ENCODE measurements at places on chromosomes 2 and 18.

DNA sequence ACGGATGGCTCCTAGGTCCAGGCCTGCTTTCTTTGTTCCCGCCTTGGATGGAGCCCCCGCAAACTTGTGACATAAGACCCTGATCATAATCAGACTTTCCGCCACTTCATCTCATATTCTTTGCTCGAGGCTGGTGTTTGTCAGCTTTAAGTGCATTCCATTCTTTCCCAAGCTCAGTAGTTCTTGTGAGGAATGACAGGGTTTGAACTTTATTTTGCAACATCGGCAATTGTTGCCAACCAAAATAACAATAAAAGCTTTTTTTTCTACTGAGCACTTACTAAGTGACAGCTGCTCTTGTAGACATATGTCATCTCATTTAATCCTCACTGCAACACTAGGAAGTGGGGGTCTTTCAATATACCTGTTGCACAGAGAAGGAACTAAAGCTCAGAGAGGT, 178.8 kb upstream of the ST6GAL2 start:
- DNase-seq, result no peak

DNA sequence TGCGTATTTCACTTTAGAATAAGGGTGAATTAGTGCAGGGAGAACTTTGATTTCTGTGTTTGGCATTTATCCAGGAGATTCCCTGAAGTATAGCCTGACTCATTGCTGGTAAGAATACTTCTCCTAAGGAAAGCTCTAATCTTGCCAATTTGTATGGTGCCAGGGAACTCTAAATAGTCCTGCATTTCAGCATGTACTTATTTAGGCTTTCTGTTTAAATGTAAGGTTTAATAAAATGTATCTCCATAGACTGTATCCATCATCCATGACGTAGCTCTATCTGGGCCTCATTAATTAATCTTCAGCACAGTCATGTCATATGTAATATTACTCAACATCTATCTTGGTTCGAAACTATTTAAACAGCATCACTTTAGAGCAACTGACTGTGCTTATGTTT, 127.7 kb downstream of the DOK6 start:
- DNase-seq, result no peak

DNA sequence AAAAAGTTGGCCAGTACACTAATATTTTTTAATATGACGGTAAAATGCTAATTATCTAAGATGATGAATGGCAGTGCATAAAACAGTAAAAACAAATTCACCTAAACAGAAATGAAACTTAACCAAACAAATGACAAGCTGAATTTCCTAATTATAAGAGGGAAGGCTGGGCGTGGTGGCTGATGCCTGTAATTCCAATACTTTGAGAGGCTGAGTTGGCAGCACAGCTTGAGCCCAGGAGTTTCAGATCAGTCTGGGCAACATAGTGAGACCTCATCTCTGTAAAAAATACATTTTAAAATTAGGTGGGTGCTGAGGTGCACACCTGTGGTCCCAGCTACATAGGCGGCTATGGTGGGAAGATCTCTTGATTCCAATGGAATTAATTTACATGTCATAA, 120.1 kb downstream of the USP34 start:
- DNase-seq, result no peak

GRCh38 chr2:20146401-20146800, 78.5 kb downstream of the SDC1 start:
- DNase-seq, result no peak

DNA sequence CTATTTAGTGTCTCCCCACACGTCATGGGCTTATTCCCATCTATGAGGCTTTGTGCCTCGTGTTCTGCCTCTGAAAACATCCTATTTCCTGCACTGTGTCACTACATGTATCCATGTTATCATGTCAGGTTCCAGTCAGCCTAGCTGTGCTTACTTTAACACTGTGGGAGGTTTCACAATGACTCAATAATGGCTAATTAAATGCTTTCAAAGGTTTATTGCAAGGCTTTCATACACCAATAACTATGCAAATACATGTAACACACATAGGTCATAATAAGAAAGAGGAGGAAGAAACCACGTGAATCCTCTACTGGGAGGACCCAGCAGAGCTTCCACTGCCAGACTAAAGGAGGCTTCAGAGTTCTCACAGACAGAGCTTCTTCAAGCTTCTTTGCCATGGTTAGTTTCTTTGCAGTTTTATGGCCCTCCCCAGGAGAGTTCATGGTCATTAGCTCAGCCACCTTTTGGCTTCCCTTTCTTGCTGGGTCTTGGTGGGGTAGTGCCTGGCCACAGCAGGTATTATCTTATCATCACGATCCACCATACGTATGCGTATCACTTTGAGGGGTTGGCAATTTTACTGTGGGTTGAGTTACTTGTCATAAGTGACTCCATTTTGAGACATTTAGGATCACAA, 5.1 kb upstream of the COLEC12 start:
- DNase-seq, result no peak

GRCh38 chr18:54209471-54210180, 14.8 kb downstream of the MBD2 start:
- no peak for DNase-seq

DNA sequence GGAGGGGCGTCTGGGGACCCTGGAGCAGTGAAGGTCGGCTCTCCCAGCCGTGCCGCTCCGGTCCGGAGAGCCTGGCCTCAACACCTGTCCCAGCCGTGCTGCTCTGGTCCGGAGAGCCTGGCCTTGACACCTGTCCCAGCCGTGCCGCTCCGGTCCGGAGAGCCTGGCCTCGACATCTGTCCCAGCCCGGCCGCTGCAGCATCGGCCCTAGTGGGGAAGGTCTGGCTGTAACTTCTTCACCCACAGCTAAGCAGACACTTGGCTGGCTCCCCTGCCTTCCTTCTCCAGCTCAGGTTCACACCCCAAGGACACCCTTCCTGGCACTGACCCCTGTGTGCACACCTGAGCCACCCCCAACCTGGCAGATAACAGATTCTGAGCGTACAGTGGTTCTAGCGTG, 4.6 kb downstream of the KCNG2 start:
- DNase-seq, result no peak

DNA sequence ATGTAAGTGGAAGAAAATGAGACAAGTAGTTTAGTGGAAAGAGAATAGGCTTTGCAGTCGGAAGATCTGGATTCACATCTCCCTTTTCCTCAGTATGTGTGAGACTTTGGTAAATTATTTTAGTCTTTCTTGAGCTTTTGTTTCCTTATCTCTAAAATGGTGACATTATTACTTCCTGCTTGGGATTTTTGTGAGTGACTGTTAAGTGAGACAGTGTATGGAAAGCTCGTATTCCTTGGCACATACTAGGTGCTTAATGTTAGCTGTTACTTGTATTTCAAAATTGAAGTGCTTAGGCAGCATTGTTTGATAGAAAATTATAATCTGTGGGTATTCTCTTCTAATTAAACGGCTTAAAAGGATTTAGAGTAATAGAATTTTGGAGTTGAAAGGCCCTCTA, 2.0 kb downstream of the ZNF638 start:
- DNase-seq, result no peak

DNA sequence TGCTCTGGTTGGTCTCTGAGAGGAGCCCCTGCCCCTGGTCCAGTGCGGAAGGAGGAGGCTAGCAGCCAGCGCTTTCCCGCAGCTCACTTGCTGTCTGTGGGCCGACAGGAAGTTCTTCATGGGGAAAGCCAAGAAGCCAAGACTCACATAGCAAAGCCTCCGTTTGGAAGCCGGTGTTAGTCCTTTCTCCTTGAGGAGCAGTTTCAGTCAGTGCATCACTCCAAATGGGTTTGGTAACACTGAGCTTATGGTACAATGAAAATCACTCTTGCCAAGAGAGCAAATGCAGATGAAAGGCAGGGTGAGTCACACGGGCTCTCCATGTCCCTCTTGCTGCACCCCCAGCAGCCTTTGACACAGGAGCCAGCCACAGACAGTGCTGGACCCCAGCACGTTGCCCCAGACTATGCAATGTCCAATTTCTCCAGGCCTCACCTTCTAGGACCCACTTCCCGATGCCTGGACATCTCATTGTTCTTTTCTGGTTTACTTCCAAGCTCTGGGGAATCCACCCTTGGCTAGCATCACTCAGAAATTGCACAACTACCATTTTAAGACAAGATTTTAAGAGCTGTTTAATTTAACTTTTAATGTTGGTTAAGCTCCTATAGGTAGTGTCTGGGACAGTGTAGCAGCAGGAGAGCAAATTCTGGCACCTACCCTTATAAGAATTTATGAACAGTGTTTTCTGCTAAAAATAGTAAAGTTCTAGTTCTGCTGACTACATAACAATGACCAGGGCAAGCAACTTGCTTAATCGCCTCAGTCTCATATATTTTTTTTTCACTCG, 174.9 kb downstream of the ASB1 start:
- no peak for DNase-seq

DNA sequence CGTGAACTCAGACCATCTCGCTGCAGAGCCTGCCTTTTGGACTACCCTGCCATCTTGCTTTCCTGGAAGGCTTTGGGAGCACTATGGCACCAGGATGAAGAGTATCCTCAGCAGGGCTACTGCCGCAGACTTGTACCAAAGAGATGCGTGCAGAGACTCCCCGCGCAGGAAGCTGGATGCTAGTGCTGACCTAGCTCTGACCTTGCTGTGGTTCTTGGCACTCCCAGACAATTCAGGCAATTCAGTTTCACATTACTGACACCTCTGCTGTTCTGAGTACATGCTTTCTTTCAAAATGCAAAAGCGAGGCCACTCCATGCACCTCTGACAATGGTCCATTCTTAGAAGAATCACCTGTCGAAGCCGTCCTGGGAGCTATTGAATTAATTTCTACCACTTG, 251.5 kb upstream of the MEX3C start:
- no peak for DNase-seq

DNA sequence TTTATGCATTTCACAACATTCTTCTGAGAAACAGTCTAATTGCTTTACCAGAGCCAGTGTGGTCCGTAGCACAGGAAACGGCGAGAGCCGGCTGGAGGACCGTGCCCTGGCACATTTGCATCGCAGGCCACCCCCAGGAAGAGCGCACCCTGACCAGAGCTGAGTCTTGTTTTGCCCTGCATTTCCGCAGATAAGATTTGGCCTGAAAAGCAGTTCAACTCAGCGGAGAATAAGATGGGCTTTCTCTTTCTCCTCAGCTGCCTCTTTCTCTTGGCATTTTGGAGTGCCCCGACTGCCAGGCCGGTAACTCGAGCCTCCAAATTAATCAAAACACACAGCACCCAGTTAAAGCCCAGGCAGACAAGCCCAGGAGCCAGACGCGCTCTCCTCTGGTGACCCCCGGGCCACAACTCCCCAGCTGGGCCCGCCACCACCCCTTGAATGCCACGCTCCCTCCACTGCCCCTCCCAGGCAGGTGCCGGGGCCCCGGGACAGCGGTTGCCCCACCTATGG, 464 bp downstream of the COL4A4 start:
- DNase-seq, result no peak

DNA sequence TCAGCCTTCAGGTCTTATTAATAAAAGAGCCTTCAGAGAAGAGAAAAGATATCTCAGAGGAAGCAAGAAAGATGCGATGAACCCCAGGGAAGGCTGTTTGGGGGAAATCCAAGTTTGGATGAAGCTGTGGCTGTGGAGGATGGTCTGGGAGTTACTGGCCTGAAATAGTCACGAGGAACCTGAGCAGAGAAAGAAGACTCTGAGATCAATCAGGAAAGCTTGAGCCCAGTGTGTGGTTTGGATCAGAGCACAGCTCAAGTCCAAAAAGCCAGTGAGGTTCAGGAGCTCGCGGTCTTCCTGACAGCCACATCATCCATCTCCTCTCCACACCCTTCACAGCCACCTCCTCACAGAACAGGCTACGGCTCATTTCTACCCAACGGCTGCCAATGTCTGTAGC, 87.4 kb upstream of the SERPINE2 start:
- no peak for DNase-seq

DNA sequence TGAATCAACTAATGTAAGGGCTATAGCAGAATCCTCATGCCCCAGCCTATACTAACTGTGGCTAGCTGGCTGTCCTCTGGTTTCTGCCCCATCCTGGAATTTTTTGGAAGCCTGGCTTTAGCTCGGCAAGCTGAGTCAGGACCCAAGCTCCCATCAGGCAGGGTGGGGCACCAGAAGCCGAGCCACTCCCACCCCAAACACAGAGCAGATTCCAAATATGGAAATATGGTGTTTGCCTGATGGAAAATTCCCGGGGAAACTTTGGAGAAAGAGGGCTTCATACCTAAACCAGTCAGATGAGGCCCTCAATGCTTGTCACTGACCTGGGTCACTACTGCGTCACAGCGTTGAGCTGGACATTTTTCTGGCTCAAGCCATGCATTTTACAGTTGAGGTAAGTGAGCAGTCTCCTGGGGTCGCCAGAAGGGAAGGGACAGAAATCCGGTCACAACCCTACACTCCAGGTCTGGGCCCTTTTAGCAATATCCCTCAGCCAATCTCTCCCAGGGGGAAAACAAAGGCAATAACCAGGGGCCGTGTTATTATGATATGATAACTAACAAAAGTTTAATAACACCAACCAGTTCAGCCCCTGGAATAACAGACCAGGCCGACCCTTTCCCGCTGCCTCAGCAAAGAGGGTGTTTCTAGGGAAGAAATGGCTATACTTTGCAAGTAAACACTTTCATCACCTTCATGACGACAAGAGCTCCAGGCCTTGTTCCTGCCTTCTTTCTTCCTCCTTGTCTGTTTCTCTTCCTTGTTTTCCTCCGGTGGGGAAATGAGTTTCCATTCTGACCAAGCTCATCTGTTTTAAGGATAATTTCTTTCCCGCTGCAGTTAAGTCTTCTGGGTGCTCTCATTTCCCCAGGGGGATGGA, 37.7 kb downstream of the PSD4 start:
- DNase-seq, result no peak

DNA sequence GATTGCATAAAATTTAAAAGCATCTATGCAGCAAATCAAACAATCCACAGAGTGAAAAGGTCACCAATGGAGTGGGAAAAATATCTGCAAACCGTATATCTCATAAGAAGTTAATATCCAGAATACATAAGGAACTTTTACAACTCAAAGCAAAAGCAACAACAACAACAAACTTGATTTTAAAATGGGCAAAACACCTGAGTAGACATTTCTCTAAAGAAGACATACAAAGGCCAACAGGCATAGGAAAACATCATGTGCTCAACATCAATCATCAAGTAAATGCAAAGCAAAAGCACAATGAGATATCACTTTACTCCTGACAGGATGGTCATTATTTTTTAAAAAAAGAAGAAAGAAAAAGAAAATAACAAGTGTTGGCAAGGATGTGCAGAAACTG, 38.1 kb downstream of the TMEM247 start:
- DNase-seq, result no peak

DNA sequence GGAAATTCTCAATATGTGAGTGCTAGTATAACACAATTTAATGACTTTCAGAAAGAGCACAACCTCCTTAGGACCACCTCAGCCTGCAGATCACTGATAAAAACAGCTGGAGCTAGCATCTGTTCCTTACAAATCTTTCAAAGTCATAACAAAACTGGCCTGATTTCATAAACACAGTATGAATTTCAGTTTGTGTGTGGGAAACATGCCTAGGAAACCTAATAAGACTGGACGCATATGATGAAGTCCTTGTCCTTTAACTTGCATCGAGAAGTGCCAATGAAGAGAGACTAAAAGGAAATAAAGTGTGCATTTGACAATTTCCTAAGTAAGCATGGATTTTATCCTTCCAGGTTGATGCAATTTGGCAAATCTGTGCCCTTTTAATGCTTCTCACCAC, 74.1 kb upstream of the KLHL14 start:
- DNase-seq, result no peak

All from C1 segment of cervical spinal cord (tissue), 14 donors.